CD4-positive, alpha-beta T cell treated with Interleukin-2 at 100 ng/mL for 4 hours (primary cell): ENCODE measurements at places on chromosomes 16 and 17.

GRCh38 chr17:70478902-70479301 lies 309.6 kb downstream of the KCNJ2 start:
- DNase-seq: no peak

GRCh38 chr17:49342575-49342936 lies 19.5 kb downstream of the ZNF652 start:
- no peak for DNase-seq

- DNase-seq: no peak
Observed at GRCh38 chr17:40074871-40075200, 12.1 kb downstream of the THRA start.

- DNase-seq: no peak
Observed at GRCh38 chr17:64148699-64149098, 18.8 kb upstream of the ERN1 start.
